Neural crest cell (in vitro differentiated cells): ENCODE measurements at places on chromosomes 1 and 21.
A peak's percentile ranks its signal among the peaks of the same experiment; 100 is the strongest.

DNA sequence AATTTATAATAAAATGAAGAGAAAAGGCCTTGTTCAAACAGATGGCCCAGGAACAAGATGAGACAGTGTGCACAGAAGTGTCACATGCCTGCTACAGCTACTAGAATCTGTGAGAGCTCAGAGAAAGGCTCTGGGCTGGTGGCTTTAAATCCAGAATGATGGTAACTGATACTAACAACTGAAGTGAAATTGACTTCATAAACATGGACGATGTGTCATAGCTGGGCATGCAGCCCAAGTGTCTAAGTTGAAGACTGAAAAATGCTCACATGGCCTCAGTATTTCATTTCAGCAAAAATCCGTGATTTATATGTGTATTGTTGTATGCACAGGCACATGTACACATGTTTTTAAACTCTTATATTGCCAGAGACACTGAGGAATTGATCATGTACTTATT lies 208.3 kb upstream of the RUNX1 start:
- no peak for DNase-seq

GRCh38 chr1:118275472-118276115 lies 90.6 kb upstream of the SPAG17 start:
- peak; percentile 10 for DNase-seq

GRCh38 chr1:90763506-90763905 lies 46.4 kb upstream of the BARHL2 start:
- DNase-seq = no peak

DNA sequence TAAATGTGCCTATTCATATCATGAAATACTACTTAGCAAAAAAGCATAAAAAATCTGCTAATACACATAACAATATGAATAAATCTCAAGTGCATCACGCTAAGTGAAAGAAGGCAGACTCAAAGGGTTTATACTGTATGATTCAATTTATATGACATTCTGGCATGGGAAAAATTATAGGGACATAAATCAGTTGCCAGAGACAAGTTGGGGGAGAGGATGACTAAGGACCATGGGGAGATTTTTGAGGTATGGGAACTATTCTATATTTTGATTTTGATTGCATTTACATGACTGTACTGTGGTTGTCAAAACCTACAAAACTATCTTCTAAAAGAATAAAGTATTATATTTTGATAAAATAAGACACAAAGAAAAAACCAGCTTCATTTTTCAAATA lies 650.3 kb upstream of the NR5A2 start:
- DNase-seq = no peak

DNA sequence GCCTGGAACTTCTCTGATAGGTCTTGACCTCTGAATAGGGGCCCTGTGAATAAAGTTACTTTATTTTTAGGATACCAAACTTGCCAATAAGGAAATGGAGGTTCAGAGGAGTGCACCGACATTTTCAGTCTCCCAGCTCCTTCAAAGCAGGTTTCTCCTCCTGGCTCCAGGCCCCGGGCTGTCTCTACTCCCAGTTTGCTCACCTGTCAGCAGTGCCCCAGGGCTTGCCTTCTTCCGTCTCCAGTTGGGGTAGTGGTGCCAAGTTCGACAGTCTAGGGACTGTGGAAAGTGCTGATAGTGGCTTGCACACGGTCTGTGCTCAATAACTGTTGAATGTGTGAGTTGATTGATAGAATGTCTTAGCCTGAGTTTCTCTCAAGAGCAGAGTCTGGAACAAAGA lies 149.2 kb downstream of the ACTL8 start:
- DNase-seq = no peak

DNA sequence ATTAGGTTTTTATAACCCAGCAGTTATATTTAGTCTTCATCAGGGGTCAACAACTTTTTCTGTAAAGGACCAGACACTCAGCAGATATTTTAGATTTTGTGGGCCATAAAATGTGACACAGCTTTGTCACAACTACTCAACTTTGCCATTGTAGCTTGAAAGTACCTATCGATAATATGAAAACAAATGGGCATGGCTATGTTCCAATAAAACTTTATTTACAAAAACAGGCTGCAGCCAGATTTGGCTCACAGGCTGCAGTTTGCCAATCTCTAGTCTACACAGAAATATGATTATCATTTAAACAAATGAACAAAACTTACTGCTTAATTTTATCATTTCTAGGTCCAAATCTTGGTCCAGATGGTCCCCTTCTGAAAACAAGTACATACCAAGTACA lies 23.0 kb downstream of the VAMP4 start:
- no peak for DNase-seq

- DNase-seq = no peak
These were observed 116.3 kb upstream of the HP1BP3 start for GRCh38 chr1:20903437-20903836.

- DNase-seq = no peak
These were observed 806 bp downstream of the DDOST start for GRCh38 chr1:20660363-20660762.

DNA sequence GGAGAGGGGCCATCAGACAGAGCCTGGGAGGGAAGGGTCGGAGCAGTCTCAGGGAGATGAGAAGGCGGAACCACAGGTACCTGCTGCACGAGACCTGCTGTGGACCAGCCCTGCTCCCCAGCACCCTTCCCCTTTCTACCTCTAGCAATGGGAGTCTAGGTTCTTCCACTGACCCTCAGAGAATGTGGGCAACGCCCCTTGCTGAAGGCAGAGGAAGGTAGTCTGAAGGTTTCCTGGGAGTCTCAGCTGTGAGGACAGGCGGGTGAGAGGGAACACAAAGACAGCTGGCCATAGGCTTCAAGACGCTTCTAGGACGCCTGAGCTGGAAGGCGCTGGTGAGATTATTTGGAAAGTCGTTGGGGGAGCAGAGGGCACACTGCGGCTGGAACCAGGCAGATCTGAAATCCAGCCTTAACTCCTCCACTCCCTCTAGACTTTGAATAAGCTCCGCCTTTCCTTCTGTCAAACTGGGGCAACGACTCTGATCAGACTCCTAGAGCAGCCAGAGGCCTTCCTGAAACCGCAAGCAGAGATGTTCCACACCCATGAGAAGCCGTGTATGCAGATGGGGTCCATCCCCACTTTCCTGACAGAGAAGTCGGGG lies 18.1 kb downstream of the SLC45A3 start:
- DNase-seq = no peak

DNA sequence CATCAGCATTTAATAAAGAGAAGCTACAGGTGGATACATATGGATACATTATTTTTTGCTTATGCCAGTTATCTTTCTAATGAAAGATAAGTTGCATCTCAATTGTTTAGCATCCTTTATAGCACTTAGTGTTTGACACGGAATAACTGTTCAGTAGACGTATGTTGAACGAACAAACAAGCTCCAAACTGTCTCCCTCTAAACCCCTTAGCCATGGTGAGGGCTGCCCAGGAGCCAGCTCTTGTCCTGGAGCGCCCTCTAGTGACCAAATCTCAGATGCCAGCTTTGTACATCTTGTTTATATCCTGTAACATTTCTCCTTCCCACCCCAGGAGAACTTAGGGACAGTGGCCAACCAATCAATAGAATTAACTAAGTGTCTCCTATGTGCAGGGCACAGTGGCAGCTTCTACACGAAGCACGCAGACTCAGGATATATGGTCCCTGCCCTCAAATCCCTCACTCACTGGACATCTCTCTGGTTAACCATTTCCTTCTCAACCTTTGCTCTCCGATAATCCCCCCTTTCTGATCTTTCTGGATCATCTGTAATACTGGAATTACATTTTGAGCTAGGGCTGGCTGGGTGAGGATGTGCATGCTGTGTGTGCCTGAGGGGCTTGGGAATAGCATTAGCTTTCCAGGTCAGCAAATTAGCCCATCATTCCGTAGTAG lies 22.9 kb downstream of the KCNA10 start:
- DNase-seq = peak; percentile 93

DNA sequence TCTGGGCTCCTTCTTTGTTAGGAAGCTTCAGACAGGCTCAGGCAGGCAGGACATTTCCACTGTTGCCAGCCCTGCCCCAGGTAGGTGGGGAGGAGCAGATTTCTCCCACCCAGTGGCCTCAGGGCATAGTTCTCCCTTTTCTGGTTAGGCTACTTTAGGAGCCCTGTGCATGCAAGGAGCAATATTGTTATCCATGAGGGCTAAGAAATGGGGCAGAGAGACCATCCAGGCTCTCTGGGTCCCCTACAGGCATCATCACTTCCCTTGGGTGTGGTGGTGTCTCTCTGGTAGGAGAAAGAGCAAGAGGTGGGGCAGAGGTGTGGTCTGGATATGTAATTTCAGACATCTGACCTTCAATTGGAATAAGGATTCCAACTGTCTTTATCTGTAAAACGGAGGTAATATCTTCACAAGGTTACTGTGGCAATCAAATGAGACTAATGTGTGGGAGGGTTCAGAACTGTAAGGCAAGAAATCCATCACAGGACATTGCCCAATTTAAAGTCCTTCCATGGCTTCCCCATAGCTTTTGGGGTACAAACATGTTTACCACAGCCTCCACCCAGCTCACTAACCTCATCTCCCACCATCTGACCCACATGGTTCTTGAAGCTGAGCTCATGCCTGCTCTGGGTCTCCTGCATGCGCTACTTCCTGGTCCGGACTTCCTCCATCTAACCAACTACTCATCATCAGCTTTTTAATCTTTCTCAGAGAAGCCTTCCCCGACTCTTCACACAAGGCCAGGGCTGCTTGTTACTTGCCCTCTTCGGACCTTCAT lies 26.1 kb downstream of the PCAT6 start:
- no peak for DNase-seq

- DNase-seq = no peak
These were observed 8.0 kb upstream of the YBX1 start for GRCh38 chr1:42674214-42674613.

DNA sequence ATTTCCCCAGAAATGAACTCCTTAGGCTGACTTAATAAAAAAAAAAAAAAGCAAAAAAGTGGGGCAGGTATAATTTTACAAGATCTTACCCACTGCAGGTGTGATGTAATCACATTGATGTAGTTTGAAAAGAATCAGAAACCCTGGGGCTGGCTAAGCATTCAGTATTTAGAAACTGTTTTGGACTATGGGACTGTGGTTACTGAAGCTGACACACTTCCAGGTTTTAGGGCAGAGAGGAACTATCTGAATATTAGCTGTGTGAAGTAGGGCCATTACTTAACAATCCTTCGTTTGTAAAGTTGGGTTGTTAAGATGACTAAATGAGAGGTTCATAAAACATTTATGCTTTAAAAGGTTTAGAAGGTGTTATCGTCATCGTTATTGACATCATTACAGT lies 165.3 kb downstream of the FASLG start:
- DNase-seq = no peak

DNA sequence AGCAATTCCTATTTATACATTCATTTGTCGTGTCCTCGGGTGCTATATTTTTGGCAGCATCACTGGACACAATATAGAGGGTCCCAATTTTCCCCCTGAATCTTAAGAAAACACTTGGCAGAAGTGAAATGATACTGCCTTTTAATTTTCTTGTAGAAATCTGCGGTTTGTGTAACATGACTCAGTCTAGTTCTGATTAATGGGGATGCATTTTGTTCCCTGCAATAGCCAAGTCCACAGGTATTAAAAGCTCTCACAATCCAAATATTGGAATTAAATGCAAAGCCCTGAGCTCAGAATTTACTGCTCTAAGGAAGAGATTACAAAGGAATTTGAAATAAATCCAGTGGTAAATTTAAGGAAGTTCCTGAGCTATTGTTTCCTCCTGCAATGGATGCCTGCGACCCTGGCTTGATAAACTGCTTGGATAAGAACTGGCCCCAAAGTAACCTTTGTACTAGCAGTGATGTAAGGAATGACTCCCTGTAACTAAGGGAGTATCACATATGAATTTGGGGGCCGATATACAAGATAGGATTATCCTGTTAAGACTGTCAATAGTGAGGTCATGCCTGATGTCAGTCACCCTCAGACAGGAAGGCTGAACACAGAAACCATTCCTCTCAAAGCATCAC lies 349.7 kb upstream of the C1orf87 start:
- no peak for DNase-seq

DNA sequence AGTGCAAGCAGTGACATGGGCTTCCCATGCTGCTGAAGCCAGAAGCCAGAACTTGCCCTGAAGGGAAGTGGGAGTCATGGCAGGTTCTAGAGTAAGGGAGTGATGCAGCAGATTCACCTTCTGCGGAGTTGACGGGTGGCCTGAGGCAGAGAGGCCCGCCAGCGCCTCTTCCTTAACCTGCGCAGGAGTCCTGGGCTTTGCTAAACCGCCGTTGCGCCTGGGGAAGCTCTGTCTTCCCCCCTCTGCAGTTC lies 67.3 kb downstream of the OBSCN start:
- DNase-seq = no peak
